ENCODE measurements at places on chromosomes 7 and 10. TPM values are rescaled to one million over a fixed set of nuclear protein-coding genes. Genes with fewer than 3 reads are reported as not detected.
A peak's percentile ranks its signal among the peaks of the same experiment; 100 is the strongest.

STAG3 gene
- 0.50 TPM for total RNA-seq

SEC61G gene
- total RNA-seq, result 143 TPM

PITX3 gene
- total RNA-seq, result not detected

LRRC17 gene
- 12.6 TPM for total RNA-seq

DNA sequence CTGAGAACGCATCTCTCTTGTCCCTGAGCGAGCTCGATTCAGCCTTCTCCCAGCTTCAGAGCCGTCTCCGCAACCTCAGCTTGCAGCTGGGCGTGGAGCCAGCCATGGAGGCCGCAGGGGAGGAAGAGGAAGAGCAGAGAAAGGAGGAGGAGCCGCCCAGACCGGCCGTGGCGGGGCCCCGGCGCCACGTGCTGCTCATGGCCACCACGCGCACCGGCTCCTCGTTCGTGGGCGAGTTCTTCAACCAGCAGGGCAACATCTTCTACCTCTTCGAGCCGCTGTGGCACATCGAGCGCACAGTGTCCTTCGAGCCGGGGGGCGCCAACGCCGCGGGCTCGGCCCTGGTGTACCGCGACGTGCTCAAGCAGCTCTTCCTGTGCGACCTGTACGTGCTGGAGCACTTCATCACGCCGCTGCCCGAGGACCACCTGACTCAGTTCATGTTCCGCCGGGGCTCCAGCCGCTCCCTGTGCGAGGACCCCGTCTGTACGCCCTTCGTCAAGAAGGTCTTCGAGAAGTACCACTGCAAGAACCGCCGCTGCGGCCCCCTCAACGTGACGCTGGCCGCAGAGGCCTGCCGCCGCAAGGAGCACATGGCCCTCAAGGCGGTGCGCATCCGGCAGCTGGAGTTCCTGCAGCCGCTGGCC, 43.2 kb downstream of the CHST3 start:
- H3K27ac ChIP-seq, result no peak overlapping the region
- H3K4me1 ChIP-seq, result peaks cover 16% of the 10 kb centered on the region
- no peak overlapping the region for H3K4me3 ChIP-seq
- H3K27me3 ChIP-seq, result no peaks in the 10 kb centered on the region
- no peak for DNase-seq
- H3K36me3 ChIP-seq, result peaks cover 10% of the 10 kb centered on the region

DNA sequence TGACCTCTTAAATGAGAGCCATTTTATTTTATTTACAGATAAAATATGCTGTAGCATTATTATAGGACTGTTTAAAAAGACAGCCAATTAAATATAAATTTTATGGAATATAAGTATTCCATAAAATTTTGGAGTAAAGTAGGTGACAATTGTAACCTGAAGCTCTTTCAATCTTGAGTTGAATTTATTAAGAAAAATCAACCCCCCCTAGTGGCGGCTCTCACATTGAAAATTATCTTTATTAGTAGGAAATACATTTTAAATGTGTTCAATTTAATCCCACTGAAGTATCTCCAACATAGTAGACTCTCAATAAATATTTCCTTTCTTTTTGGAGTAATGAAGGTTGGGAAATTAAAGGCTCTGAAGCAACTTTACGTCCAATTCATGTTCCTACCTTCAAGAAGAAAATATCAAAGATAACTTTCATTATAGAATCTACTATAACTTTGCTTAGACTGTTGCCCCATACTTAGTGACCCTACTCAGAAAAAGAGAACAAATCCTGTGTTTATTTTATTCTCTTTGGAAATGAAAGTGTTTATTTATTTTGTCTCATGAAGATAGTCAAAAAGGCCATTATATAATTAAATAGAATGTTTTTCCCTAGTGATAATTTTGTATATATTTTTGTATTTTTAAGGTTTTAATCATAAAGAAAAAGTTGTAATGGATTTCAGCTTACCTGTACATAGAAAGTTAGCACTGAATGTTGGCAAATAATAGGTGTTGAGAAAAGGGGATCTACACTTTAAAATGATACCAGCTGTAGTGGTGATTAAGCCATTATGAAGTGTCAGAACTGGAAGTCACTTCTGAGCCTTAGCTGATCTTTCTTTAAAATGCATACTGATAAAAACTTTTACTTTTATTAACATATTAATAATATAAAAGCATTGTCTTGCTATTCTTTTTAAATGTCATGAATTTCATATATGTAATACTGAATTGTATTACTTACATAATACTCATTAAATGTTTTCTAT, 3.3 kb downstream of the AHR start:
- no peaks in the 10 kb centered on the region for H3K27me3 ChIP-seq
- no peak overlapping the region for H3K27ac ChIP-seq
- no peaks in the 10 kb centered on the region for H3K36me3 ChIP-seq
- peaks cover 11% of the 10 kb centered on the region for H3K4me1 ChIP-seq
- peak; percentile 34 for DNase-seq

GRCh38 chr10:201328-201771, 66.1 kb downstream of the ZMYND11 start:
- no peaks in the 10 kb centered on the region for H3K4me1 ChIP-seq
- no peak overlapping the region for H3K27ac ChIP-seq
- no peaks in the 10 kb centered on the region for H3K27me3 ChIP-seq
- peak; percentile 15 for DNase-seq

DNA sequence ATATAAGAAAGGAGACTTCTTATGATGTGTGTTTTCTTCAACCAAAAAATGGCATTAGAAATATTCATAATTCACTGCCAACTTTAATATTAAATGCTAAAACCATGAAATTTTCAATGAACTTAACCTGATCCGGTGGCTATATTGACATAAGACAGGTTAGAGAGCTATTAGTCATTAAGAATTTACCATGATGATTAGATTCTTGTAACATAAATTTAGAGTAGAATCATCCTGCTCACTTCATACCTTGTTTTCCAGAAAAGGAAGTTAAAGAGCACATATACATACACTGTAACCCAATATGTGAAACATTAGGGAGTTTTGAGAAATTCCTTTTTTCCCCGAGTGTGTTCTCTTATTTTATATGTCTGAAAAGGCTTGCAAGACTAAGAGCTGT, 430.3 kb upstream of the SEMA3A start:
- H3K27me3 ChIP-seq, result no peaks in the 10 kb centered on the region
- no peaks in the 10 kb centered on the region for H3K4me1 ChIP-seq
- no peak overlapping the region for H3K4me3 ChIP-seq
- DNase-seq, result no peak

- DNase-seq, result no peak
- no peaks in the 10 kb centered on the region for H3K4me1 ChIP-seq
- no peak overlapping the region for H3K27ac ChIP-seq
Measured at GRCh38 chr10:20088061-20088701, 271.9 kb downstream of the PLXDC2 start.

- H3K4me1 ChIP-seq, result no peaks in the 10 kb centered on the region
- no peaks in the 10 kb centered on the region for H3K27me3 ChIP-seq
- H3K4me3 ChIP-seq, result no peak overlapping the region
- no peaks in the 10 kb centered on the region for H3K36me3 ChIP-seq
Measured at GRCh38 chr7:133491846-133492652, 239.2 kb downstream of the EXOC4 start.

DNA sequence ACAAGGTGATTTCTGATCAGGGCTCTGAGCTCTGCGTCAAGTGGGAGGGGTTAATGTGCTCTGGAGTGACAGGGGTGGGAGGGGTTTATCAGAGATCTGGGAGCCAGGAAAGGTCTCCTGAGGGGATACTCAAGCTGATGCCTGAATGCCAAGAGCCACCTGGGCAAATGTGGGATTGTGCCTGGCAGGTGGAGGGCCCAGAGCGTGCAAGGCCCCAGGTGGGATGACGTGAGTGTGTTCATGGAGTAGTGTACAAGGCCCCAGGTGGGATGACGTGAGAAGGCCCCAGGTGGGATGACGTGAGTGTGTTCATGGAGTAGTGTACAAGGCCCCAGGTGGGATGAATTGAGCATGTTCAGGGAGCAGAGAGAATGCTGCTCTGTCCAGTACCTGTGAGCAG, 610.3 kb downstream of the PTPRN2 start:
- DNase-seq, result no peak
- H3K4me1 ChIP-seq, result no peaks in the 10 kb centered on the region
- H3K4me3 ChIP-seq, result no peak overlapping the region
- H3K27ac ChIP-seq, result no peak overlapping the region

DNA sequence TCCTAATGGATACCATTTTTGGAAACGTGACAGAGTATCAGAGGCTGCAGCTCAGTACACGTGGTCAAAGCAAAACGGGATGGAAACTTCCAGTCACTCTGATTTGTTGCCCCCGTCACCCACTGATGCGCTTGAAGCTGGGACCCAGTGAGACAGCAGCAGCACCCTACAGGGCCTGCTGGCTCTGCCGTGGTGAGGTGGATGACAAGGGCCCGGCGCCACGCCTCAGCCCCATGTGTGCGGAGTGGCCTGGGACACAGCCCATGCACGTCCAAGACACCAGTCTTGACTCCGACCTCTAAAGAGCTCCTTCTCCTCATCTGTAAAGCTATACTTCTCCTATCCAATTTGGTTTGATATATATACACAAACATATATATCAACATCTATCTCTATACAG, 39.0 kb downstream of the CLEC2L start:
- no peaks in the 10 kb centered on the region for H3K36me3 ChIP-seq
- no peaks in the 10 kb centered on the region for H3K27me3 ChIP-seq

DNA sequence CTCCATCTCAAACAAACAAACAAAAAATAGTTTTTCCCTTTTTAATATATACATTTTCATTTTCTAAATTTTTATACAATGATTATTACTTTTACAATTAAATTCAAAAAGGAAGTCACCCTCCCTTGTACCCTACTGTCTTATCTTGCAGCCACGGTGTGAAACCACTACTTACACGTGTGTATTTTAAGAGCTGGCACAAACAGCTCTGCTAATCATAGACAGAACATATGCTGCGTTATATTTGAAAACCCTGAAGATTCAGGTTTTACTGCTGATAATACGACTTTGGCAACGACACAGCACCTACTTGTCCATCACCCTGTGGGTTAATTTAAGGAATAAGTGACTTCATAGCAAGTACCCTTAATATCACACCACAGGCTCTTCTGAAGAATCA, 991 bp downstream of the ANKRD61 start:
- no peaks in the 10 kb centered on the region for H3K4me1 ChIP-seq
- no peak overlapping the region for H3K4me3 ChIP-seq
- no peak overlapping the region for H3K27ac ChIP-seq
- H3K36me3 ChIP-seq, result peaks cover 8% of the 10 kb centered on the region

DNA sequence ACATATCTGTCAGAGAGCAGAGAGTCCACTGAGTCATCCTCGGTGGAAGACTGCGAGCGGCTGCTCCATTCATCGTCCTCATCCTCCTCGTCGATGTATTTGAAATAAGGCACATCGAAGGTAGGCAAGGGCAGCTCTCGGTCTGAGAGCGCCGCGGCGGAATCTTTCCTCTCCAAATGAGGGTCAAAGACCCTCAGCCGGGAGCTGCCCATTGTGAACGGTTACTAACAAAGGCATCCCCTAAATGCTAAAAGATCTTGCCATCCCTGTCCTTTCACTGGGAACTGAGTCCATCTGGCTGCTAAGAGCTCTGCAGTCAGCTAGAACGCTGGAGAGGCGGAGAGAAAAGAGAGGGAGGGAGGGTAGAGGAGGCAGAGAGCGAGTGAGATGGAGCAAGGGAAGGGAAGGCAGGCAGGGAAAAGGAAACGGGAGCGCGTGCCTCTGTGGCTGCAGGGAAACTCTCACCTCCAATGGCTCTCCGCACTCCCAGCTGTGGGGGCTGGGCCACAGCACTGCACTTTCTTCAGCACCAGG, 163.4 kb downstream of the RAPGEF5 start:
- no peaks in the 10 kb centered on the region for H3K27me3 ChIP-seq
- no peaks in the 10 kb centered on the region for H3K4me1 ChIP-seq
- no peaks in the 10 kb centered on the region for H3K36me3 ChIP-seq
- no peak overlapping the region for H3K27ac ChIP-seq
- peak overlapping the region; percentile 27 for H3K4me3 ChIP-seq

DNA sequence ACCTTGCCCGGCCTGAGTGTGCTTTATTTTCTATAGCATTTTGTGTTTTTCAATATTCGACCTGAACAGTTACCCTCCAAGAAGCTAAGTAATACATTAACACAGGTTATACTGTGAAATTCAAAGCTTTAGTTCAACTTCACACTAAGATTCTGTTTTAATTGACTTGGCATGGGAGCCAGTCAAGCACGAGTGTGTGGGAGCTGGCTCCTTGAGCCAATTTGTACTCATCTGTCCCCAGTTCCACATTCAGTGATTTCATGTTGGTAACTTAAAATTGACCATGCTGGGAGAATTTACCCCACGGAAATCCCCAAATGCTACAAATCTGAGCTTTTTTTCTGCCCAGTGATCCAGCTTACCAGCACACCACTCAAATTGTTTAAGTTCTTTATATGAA, 20.3 kb downstream of the TSPAN12 start:
- H3K4me1 ChIP-seq, result no peaks in the 10 kb centered on the region
- H3K36me3 ChIP-seq, result no peaks in the 10 kb centered on the region
- DNase-seq, result no peak
- no peaks in the 10 kb centered on the region for H3K27me3 ChIP-seq
- no peak overlapping the region for H3K4me3 ChIP-seq

- H3K36me3 ChIP-seq, result no peaks in the 10 kb centered on the region
- DNase-seq, result no peak
- no peak overlapping the region for H3K4me3 ChIP-seq
Measured at GRCh38 chr10:114279901-114280644, 41.0 kb downstream of the VWA2 start.

DNA sequence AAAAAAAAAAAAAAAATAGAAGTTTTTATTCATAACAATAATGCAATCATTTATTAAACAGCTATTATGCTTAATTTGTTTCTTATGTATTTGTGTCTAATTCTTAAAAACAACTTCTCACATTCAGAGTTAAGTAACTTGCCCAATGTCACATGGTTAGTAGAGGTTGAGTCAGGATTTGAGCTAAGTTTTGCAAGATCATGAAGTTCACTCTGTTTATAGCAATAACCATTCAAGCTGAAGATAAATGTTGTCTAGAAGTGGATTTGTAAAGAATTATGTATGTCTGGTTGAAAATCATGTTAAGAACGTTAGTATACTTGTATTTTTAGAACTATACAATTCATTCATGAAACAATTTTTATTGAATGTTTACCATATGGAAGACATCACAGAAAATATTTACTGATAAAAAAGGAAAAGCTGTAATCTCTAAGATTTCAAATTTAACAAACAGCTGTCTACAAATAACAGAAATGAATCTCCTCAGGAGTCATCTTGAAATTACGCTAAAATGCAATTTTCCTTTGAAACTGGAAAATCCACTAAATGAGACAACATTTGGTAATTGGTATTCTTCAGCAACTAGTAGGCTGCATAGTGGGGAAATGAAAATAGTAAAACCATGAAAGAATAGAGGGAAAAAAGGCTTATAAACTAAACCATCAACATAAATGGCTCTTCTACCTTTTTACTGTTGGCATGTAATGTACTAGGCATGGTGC, 70.5 kb upstream of the AHR start:
- H3K36me3 ChIP-seq, result no peaks in the 10 kb centered on the region
- no peaks in the 10 kb centered on the region for H3K27me3 ChIP-seq
- H3K27ac ChIP-seq, result no peak overlapping the region
- no peak for DNase-seq
- H3K4me3 ChIP-seq, result no peak overlapping the region

DNA sequence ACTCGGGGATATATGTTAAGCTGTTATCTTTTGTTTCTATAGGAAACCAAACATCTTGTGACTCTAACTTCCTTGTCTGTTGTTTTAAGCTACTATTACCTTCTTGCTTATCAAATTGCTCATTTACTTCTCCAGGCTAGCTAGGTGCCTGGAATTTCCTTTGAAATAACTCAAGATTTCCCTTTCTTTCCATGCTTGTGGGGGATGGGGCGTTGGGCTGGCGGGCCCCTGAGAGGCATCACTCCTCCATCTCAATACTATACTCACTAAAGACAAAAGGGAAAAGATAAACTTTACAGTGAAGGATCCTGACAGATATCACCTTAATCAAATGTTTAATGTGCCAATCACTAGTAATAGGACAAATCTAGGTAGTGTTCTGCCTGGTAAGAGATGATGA, 34.7 kb upstream of the MYO3A start:
- H3K27me3 ChIP-seq, result no peaks in the 10 kb centered on the region
- no peak for DNase-seq
- H3K4me3 ChIP-seq, result no peak overlapping the region
- H3K27ac ChIP-seq, result no peak overlapping the region
- H3K4me1 ChIP-seq, result no peaks in the 10 kb centered on the region

Measured in fibroblast of lung (primary cell).